ENCODE measurements at places on chromosomes 2 and 18.

GRCh38 chr2:190173392-190173791 lies 110.9 kb upstream of the MSTN start:
- DNase-seq = no peak

GRCh38 chr18:54503131-54503894 lies 87.7 kb upstream of the DYNAP start:
- DNase-seq = no peak

- no peak for DNase-seq
These were observed 47.3 kb upstream of the SNTG2 start for GRCh38 chr2:903223-903900.

- DNase-seq = no peak
These were observed 3.6 kb upstream of the PROM2 start for GRCh38 chr2:95270541-95271081.

- DNase-seq = no peak
These were observed 52.5 kb downstream of the IL1RL2 start for GRCh38 chr2:102239344-102239743.

- no peak for DNase-seq
These were observed 2.5 kb downstream of the SALL3 start for GRCh38 chr18:78981989-78982620.

- DNase-seq = no peak
These were observed 8.0 kb downstream of the AGXT start for GRCh38 chr2:240876475-240877251.

- DNase-seq = no peak
These were observed 96.9 kb downstream of the TANC1 start for GRCh38 chr2:159065313-159065712.

DNA sequence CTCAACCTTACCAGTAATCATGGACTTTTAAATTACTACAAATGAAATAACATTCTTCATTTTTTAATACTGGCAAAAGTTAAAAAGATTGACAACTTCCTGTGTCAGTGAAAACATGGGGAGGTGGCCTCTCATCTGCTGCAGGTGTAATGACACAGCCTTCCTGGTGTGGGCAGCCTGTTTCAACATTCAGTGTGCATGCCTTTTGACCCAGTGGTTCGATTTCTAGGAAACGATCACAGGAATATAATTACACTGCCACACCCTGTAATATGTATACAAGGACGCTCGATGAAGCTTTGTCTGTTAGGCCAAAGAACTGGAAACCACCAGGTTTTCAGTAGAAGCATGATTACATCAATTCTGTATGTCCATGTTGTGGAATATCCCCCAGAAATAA lies 68.7 kb downstream of the MTHFD2 start:
- DNase-seq = peak; percentile 74
